ENCODE measurements at places on chromosomes 1 and 21. TPM values are rescaled to one million over a fixed set of nuclear protein-coding genes. Genes with fewer than 3 reads are reported as not detected.

LPAR3 gene
- total RNA-seq, result not detected

- no peak for DNase-seq
Measured at GRCh38 chr1:50700214-50700613, 259.9 kb downstream of the FAF1 start.

SHE gene
- total RNA-seq, result 33.1 TPM

CROCC gene
- total RNA-seq, result 14.4 TPM

- DNase-seq, result no peak
Measured at GRCh38 chr1:174232761-174233160, 73.4 kb downstream of the RABGAP1L start.

DNA sequence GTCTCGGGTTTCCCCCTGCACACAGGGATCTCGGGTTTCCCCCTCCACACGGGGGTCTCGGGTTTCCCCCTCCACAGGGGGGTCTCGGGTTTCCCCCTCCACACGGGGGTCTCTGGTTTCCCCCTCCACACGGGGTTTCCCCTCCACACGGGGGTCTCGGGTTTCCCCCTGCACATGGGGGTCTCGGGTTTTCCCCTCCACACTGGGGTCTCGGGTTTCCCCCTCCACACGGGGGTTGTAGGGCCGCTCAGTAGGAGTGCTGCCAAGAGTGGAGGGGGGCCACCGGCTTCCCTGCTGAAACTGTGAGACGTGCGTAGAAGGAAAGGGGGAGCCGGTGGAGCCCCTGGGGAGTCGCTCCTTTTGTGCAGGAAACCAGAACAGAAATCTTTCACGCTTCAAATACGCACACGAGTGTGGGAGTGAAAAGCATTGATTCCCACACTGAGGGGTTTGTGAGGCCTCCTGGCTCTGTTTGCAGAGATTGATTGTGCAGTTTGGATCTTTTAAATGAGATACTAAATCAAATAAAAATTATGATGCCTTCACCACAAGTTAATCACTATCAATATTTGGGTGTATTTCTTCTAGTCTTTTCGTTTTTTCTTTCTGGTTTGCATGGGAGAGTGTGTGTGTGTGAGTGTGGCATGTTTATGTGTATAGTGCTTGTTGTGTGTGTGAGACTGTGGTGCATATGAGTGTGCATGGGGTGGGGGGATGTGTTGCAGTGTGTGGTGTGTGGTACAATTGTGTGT is 54.3 kb upstream of the TRAPPC10 start:
- DNase-seq, result no peak

PCAT6 gene
- 1.2 TPM for total RNA-seq

DNA sequence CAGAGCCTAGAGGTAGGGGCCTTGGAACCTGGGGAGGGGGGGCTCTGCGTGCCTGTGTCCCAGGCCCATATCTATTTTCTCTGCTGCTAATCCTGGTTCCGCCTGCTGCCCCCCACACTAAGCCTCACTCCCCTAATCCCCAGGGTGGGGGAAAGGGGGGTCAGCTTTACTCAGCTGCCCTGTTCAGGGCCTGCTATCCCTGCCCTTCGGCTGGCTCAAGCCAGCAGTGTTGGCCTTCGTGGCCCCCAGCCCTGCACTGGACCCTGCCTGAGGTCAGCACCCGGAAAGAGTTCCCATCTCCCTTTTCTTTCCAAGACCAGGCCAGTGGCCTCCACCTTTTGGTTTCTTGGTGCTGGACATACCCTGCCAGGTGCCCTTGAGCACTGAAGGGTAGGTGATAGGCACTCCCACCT is 8.4 kb downstream of the ZBTB7B start:
- no peak for DNase-seq

SPATC1L gene
- 5.9 TPM for total RNA-seq

GRCh38 chr1:43057567-43057966 is 98.9 kb upstream of the SLC2A1 start:
- DNase-seq, result peak; percentile 12

WDR64 gene
- not detected for total RNA-seq

DNA sequence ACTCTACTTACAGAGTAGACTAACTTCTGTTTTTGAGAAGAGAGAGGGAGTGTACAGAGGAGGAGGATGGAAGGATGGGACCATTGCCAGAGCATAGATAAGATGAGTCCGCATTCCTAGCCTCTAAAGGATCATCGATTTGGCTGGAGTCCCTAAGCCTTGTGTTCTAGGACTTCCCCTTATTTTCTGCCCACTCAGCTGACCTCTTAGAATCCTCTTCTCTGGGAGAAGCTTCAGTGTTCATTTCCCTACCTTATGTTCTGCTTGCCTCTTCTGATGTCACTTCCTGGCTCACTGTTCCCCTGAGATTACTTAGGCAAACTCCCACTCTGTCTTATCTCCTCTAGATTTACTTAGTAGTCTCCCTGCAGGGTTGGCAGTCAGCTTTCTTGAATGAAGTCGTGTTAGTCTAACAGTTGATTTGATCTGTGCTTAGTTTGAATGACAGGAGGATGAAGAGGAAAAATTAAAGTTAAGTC is 156.7 kb downstream of the SYT2 start:
- no peak for DNase-seq

GRCh38 chr1:213345621-213346020 is 294.6 kb downstream of the RPS6KC1 start:
- DNase-seq, result no peak

MROH7 gene
- 2.4 TPM for total RNA-seq

NCDN gene
- 16.0 TPM for total RNA-seq

TMCO4 gene
- total RNA-seq, result 13.6 TPM

NKAIN1 gene
- not detected for total RNA-seq

TMEM52 gene
- 1.5 TPM for total RNA-seq

CRYZ gene
- total RNA-seq, result 14.8 TPM

- no peak for DNase-seq
Measured at GRCh38 chr1:84353695-84354094, 44.6 kb upstream of the DNASE2B start.
